ENCODE measurements at places on chromosomes 4 and X. TPM values are rescaled to one million over a fixed set of nuclear protein-coding genes. Genes with fewer than 3 reads are reported as not detected.
A peak's percentile ranks its signal among the peaks of the same experiment; 100 is the strongest.

- peaks cover 3% of the 10 kb centered on the region for H3K36me3 ChIP-seq
- H3K4me3 ChIP-seq = no peak overlapping the region
- H3K27me3 ChIP-seq = no peaks in the 10 kb centered on the region
- no peak for DNase-seq
Measured at GRCh38 chr4:77174426-77174825, 17.4 kb downstream of the CCNG2 start.

DNA sequence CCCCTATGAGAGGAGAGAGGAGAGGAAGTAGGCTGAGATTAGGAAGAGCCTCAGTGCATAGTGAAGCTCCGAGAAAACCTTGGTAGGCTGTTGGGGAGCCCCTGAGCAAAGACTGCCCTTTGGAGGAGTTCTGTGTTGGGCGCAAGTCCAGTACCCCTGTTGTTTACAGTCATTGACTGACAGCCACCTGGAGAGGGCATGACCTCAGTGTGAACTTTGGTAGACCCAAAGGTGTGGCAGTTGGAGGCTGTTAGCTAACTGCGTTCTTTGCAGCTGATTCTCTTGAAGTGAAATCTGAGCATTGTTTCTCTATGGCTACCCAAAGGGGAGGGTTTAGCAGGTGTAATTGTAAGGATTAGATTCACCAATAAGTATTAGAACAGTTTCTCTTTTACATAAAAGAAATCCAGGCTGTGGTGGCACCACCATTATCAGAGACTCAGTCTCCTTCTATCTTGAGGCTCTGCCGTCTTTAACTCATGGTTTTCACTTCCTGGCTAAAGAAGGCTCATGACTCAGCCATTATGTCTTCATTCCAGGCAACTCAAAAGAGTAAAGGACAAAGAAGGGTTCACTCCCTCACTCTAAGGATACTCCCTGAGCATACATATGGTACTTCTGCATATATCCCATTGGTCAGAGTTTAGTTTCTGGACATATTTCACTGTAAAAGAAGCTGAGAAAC is 33.4 kb downstream of the ANXA3 start:
- no peaks in the 10 kb centered on the region for H3K4me1 ChIP-seq
- H3K36me3 ChIP-seq = no peaks in the 10 kb centered on the region
- no peak overlapping the region for H3K27ac ChIP-seq
- no peak for DNase-seq
- no peaks in the 10 kb centered on the region for H3K27me3 ChIP-seq

- no peak overlapping the region for H3K27ac ChIP-seq
- H3K27me3 ChIP-seq = no peaks in the 10 kb centered on the region
- H3K36me3 ChIP-seq = no peaks in the 10 kb centered on the region
- no peaks in the 10 kb centered on the region for H3K4me1 ChIP-seq
Measured at GRCh38 chrX:155857561-155857960, 23.6 kb upstream of the VAMP7 start.

GRCh38 chr4:103400405-103400804 is 202.3 kb upstream of the CENPE start:
- H3K27me3 ChIP-seq = no peaks in the 10 kb centered on the region
- no peaks in the 10 kb centered on the region for H3K4me1 ChIP-seq
- H3K27ac ChIP-seq = no peak overlapping the region
- no peaks in the 10 kb centered on the region for H3K36me3 ChIP-seq
- DNase-seq = no peak

DNA sequence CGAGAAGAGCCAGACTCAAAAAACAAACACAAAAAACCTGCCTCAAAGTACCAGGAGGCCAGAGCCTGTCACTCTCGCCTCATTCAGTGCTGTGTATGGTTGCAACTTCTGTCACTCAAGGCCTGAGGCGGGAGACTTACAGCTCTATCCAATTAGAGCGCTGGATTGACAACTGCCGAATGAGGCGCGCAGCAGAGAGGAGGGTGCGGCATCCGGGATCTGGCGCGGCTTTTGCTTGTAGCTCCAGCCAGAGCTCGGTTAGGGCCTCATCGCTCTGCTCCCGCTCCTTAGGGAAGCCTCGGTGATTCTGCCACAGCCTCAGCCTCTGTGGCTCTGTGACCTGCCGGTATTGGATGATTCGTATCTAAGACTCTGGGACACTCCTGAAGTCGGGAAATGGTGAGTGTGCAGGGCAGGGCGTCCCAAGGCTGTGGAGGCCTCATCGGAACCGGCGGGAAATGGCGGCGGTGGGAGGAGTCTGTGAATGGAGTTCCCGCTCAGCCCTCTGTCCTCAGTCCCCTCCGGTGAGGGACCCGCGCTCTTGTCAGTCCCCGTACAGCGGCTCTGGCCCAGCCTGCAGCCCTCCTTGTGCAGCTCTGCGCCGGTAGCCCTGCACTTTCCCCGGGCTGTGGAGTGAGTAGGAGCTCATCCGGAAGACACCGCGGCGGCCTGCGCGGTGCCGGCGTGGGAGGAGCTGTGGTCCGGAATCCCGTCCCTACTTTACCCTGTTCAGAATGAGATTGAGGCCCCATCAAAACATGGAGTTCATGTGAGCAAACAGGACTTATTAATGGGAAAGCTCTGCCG is at the start of gene ZNF718:
ZNF718 (plus strand) TSS at position 227 of the 807 bp plus-strand sequence; CDS start at position 397, 170 bp downstream.
- H3K4me1 ChIP-seq = peaks cover 6% of the 10 kb centered on the region
- H3K27ac ChIP-seq = peak within 1 kb of the TSS; percentile 85
- H3K27me3 ChIP-seq = no peaks in the 10 kb centered on the region
- peak; percentile 86 for DNase-seq
- H3K4me3 ChIP-seq = peak within 1 kb of the TSS; percentile 73

DNA sequence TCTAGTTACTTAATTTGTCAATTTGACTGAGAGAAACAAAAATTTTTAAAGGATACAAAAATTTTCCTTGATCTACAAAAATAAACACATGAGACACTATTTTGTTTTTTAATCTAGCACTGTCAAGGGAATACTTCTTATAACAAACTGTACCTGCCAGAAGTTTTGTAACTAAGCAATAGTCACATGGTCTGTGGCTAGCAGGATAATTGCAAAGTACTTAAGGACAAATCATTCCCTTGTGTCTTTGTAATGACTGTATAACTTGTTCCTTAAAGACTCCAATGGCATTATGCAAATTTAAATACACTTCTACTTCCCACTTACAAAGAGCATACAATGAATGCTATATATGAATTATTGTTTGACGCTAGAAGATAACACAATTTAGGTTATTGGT is 25.1 kb upstream of the ANK2 start:
- no peaks in the 10 kb centered on the region for H3K36me3 ChIP-seq
- no peaks in the 10 kb centered on the region for H3K27me3 ChIP-seq
- H3K4me3 ChIP-seq = no peak overlapping the region

DNA sequence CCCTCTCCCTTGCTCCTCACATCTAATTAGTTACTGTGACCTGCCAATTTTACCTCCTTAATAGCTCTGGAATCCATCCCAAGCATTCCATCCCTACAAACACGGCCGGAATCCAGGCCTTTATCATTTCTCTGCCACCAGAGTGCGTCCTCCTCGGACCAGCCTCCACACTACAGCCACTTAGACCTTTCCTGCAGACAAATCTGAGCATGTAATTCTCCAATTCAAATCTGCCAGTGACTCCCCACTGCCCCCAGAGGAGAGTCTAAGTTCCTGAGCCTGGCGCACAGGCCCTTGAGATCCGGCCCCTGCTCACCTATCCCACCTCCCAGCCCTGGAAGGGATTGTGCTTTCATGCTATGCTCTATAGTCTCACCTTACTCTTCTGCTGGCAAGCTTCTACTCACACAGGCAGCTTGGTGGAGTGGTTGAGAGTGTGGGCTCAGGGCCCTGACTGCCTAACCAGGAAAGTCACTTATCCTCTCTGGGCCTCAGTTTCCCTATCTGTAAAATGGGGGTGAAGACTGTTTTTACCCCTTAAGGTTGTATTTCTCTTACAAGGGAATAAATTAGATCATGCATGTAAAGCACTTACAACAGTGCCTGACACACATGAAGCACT is 31.2 kb downstream of the PJA1 start:
- no peaks in the 10 kb centered on the region for H3K27me3 ChIP-seq
- no peak for DNase-seq
- H3K36me3 ChIP-seq = no peaks in the 10 kb centered on the region
- no peak overlapping the region for H3K4me3 ChIP-seq
- no peaks in the 10 kb centered on the region for H3K4me1 ChIP-seq

SLC39A8 gene
- total RNA-seq = 17.1 TPM

DNA sequence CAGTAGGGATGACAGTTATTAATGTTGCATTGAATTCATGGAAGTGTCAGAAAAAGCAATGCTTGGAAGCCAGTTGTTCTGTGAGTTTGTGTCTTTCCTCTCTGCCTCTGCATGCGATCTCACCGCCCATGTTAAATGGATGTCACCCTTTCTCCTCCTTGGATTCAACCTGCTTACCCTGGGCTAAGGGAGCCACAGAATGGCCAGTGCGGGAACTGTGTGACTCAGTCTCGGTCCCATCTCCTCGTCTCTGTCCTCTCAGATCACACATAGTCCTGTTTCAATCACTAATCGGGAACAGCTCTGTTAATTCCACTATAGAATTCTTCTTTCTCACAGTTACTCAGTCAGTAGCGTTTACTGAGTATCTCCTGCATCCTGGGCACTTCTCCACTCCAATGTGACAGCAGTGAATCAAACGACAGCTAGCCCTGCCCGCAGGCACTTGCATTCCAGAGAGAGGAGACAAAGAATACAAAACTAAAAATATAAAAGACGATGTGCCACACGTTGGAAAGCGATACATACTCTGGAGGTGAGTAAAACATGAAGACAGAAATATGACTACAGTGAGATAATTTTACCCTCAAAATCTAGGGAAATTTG is 53.6 kb upstream of the TLR3 start:
- H3K27ac ChIP-seq = no peak overlapping the region
- no peaks in the 10 kb centered on the region for H3K4me1 ChIP-seq

PAQR3 gene
- 6.7 TPM for total RNA-seq

L1CAM gene
- 25.8 TPM for total RNA-seq

GPR78 gene
- total RNA-seq = not detected

ADGRG4 gene
- total RNA-seq = 0.75 TPM

DNA sequence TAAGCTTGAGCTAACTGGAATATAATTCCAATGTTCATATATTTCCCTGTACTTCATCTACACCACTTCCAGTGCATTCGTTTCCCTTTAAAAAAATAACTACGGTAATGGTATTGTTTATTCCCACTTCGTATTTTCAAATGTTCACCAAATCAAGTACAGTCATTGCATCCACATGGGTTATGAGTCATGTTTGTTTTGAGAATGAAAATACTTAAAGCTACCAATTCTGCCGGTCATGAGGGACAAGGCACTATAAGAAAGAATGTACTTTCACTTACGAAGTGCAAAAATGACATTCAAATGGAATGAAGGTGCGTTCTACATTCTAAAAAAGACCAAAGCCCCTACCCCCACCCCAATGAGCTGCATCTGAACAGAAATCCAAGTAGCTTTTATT is 174.4 kb upstream of the FGF13 start:
- no peak overlapping the region for H3K4me3 ChIP-seq
- H3K27ac ChIP-seq = no peak overlapping the region
- H3K27me3 ChIP-seq = no peaks in the 10 kb centered on the region
- H3K36me3 ChIP-seq = no peaks in the 10 kb centered on the region
- no peaks in the 10 kb centered on the region for H3K4me1 ChIP-seq

TEX13D gene
- not detected for total RNA-seq

NOX1 gene
- total RNA-seq = not detected

ETDA gene
- total RNA-seq = not detected

GRCh38 chr4:76984788-76985211 is 35.2 kb downstream of the SEPTIN11 start:
- peaks cover 4% of the 10 kb centered on the region for H3K4me1 ChIP-seq
- no peaks in the 10 kb centered on the region for H3K36me3 ChIP-seq
- peak overlapping the region; percentile 31 for H3K4me3 ChIP-seq
- DNase-seq = peak; percentile 18

PDE6B gene
- total RNA-seq = not detected

ARR3 gene
- total RNA-seq = not detected

CRMP1 gene
- 1.9 TPM for total RNA-seq

GRCh38 chr4:168766604-168767316 is 243.3 kb downstream of the CBR4 start:
- H3K27me3 ChIP-seq = no peaks in the 10 kb centered on the region
- no peaks in the 10 kb centered on the region for H3K36me3 ChIP-seq
- no peak overlapping the region for H3K4me3 ChIP-seq
- peak; percentile 70 for DNase-seq
- H3K27ac ChIP-seq = peak overlapping the region; percentile 90

AR gene
- total RNA-seq = 16.3 TPM
